Stimulated activated CD4-positive, alpha-beta T cell treated with anti-CD3 and anti-CD28 coated beads, Interleukin-4, amount 100 ng/mL, for 24 hours (primary cell): ENCODE measurements at places on chromosomes 2 and 18.
A peak's percentile ranks its signal among the peaks of the same experiment; 100 is the strongest.

DNA sequence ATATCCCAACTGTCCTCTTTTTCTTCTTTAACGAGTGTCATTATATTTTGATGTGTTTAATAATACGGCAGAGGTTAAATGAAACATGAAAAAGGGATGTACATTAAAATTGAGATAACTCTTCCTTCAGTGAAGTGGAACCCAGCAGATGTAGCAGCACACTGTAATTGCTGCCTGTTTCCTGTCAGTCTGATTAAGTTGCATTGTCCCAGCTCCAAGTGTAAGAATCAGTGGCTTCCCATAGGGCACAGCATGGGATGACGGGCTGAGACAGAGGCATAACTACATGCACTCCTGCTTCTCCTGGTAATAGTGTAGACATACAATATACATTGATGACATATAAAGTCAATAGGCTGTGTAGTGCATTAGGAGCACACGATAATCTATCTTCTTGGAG is 175.8 kb upstream of the TCF4 start:
- DNase-seq = no peak

- no peak for DNase-seq
Observed at GRCh38 chr2:31163011-31163539, 24.8 kb upstream of the GALNT14 start.

DNA sequence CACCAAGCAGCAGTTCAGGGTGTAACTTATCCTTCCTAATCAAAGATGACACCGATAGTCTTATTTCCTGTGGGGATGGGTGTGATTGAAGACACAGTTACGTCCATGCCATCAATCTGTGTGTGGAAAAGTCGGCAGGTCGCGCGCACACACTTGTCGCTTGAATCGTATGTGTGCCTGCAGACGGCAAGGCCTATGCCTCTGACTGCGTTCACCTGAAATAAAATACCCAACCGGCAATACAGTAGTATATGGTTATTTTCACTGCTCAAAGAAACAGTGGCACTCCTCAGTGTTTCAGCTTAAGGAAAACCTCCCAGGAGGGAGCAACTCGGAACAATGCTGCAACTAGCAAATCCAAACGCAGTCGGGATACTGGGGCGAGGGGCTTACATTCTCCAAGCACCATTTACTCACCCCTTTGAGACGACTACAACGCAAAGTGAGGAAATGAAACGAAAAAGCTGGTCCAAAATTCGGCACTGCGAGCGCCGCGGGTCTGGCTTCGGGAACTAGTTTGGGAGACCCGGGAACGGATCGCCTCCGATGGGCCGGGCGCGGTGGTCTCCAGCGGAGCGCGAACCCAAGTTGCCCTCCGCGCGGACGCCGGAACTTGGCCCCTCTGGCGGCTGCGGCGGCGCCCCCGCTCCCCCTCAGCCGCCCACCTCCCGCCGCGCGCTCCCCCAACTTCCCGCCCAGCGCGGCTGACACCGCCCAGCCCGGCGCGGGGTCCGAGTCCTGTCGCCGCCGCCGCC is 675 bp downstream of the PRKD3 start:
- DNase-seq = peak; percentile 31

- DNase-seq = no peak
Observed at GRCh38 chr2:128742467-128742866, 423.8 kb upstream of the HS6ST1 start.

GRCh38 chr18:50751490-50751889 is 68.3 kb downstream of the MRO start:
- DNase-seq = no peak

GRCh38 chr2:169354244-169354643 is 8.1 kb downstream of the LRP2 start:
- no peak for DNase-seq

DNA sequence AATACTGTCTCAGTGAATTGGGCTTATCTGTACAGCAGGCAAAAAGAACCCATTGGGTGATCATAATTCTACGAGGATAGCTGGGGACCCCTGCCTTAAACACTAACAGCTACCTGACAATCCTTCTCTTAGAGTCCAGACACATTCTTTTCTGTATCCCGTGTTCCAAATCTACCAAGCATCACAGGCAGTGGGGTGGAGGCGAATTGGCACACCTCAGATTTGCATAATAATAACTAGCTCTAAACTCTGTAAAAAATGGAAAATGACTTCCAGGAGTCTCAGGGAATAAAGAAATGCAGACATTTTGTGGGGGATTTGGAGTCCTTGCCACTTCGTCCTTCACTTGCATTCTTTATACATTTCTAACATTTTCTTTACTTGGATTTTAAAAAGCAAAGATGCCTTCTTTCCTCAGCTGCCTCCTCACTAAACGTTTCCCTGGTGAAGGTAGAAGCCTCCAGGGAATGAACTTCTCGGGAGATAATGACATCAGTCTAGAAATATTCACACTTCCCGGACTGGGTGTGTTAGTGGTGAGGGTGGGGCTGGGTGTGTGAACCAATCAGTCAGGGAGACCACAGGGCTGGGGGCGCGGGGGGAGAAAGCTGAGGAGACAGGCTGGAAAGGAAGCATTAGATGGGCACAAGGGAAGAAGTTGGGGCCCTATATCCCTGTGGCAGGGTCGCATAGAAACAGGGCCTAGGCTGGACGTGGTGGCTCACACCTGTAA is 59.1 kb upstream of the BOD1L2 start:
- no peak for DNase-seq

- no peak for DNase-seq
Observed at GRCh38 chr2:16840496-16841172, 175.0 kb upstream of the CYRIA start.

DNA sequence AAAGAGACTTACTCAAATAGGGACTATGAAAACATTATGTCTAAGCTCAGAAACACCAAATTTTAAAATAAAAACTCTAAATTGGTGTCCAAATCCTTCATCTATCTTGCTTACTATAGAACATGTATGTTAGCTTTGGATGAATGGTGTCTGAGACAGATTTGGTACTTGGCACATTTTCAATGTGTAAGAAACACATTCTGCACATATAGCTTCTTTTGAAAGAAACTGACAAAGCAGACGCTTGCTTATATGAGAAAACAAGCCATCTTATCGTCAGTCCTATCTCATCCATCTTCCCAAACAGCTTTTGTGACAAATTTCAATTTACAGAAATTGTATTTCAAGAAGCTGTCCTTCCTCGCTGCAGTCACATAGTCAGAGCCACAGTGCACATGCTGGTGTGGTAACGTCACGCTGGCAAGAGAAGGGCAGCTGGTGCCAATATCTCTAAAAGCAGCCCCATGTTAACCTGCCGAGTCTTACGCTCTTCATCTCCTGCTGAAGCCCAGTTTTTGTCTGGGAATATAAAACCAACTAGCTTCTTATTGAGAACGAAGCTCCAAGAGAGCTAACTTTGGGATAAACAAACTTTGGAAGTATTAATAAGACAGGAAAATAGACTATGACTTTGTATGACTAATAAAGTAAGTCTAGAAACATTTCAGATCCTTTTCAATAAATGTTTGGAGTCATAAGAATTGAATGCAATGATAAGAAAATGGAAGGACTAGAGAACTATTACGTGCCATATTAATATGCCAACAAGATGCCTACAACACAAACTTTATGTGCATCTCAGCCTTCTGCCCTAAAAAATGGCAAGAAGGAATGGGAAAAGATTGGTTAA is 74.9 kb upstream of the TFCP2L1 start:
- no peak for DNase-seq

GRCh38 chr2:96249654-96250053 is 16.1 kb downstream of the TMEM127 start:
- DNase-seq = no peak

GRCh38 chr18:38930881-38931753 is 1365.5 kb upstream of the CELF4 start:
- no peak for DNase-seq

DNA sequence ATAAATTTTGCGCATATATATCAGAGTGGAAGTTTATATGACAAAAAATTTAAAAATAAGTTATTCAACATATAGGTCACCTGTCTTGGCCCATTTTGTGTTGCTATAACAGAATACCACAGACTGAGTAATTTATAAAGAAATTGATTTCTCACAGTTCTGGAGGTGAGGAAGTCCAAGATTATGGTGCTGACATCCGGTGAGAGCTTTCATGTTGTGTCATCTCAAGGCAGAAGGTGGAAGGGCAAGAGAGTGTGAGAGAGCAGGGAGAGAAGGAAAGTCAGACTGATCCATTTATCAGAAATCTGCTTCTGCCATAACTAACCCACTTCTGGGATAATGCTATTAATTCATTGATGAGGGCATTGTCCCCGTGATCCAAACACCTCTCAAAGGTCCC is 9.0 kb upstream of the FEZ2 start:
- DNase-seq = no peak

- no peak for DNase-seq
Observed at GRCh38 chr2:135617501-135618015, 86.3 kb downstream of the R3HDM1 start.

GRCh38 chr2:96993367-96993766 is 7.0 kb upstream of the FAM178B start:
- DNase-seq = no peak

DNA sequence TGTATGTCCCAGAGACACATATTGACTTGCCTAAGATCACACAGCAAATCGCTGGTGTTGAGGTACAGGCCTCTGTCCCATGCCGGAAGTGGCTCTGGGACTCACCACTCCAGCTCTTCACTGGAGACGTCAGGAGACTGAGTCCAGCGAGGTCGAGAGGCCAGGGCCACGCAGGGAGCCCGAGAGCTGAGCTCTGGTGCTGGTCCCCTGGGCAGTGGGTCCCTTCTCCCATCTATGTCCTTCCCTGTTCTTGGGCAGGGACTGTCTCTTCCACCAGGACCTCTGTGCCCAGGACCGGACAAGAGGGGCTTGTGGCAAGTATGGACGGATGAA is 62.4 kb upstream of the TWIST2 start:
- DNase-seq = no peak

DNA sequence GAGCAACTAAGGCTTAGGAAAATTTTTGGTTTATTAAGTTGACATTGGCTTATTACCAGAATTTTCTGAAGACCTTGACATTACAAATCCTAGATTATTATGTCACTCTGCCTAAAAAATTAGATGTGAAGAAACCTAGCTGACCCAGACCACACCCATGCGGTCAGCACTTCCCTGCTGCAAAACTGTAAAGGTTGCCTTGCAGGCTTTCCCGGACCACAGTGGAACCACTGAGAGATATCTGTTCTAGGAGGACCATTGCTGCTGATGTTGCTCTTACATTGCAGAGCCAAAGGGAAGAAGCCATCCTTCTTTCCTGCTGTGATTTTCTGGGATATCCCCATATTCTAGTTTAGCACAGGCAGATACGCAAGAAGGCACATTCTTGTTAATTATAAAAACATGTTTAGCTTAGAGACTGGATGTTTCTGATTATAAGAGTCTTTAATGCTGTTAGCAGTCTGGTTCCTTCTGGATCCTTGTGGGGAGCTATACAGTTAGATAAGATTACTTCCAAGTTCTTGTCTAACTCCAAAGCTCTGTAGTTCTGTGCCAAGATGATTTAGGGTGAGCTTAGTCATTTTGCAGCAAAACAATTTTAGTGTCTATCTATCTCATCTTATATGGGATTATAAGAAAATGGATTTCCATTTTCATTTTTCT is 70.2 kb downstream of the AOX1 start:
- no peak for DNase-seq

DNA sequence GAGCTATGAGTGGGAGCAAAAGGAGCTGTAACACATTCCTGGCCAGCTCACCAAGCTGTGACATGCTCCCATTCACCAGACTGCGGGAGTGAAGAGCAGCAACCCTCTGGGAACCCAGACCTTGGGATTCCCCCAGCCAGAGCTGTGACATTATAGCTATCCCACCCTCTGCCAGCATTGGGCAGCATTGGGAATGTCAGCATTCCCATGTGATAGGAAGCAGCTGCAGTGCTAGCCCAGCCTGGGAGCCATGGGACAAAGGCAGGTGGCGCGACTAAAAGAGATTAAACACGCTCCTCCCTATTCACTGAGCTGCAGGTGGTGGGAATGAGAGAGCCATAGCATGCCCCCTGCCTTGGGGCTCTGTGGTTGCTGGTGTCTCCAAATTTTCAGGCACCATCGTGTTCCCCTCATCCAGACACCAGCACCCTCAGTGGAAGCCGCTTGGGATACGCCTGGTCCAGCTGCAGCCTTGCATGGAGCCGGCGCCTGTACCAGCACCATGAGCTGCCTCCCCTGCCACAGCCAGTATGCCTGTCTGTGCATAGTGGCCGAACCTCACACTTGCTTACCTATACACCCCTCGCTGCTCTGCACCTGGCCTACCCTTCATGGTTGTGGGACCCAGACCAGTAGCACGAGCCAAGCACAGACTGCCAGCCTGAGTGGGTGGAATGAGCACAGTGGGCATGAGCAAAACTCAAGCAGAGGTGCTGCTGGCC is 695.6 kb upstream of the GCFC2 start:
- DNase-seq = no peak

- DNase-seq = no peak
Observed at GRCh38 chr2:152584301-152584700, 133.0 kb downstream of the PRPF40A start.

DNA sequence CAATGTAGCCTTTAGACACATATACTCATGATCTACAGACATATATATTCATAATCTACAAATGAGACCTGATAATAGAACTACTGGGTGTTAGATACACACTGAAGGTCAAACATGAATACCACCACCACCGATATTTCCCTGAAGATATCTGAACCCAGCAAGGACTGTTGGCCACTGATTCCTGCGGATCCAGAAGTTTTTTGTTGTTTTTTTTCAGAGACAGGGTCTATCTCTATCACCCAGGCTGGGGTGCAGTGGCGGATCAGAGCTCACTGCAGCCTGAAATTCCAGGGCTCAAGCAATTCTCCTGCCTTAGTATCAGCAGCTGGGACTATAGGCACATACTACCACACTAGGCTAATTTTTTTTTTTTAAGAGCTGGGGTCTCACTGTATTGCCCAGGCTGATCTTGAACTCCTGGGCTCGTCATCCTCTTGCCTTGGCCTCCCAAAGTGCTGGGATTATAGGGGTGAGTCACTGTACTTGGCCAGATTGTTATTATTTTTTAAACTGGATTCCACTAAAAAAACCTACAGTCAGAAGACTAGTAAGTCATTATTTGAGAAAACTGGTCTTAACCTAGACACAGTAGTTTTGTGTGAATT is 1.8 kb downstream of the METTL5 start:
- DNase-seq = no peak

DNA sequence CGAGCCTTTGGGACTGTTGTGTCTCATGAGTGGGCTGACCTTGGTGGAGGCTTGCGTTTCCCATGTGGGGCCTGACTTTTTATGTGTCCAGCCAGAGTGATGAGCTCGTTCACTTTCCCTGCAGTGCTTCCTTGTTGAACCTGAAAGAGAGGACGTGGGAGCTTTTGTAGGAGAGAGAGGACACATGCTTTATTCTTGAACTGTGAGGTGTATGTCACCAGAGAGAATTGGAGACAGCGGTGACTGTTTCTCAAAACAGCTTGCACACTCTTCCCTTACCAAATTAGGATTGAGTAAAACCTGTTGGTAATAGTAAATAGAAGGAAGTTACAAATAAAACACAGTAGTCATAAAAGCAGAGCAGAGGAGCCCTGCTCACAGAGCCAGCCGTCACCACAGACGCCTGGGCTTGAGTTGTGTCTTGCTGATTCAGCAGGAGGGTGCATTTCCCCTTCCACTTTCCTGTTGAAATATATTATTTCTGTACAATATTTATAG is 60.7 kb downstream of the INPP4A start:
- DNase-seq = no peak

- no peak for DNase-seq
Observed at GRCh38 chr2:159200498-159200897, 86.0 kb downstream of the WDSUB1 start.

- DNase-seq = no peak
Observed at GRCh38 chr2:114007436-114007835, 117.5 kb downstream of the ACTR3 start.
